ENCODE measurements at places on chromosomes 13 and 19.

- peak; percentile 87 for DNase-seq
Observed at GRCh38 chr19:35124098-35125060, 8.8 kb downstream of the FXYD3 start.

GRCh38 chr13:26323764-26324163 is 69.8 kb downstream of the CDK8 start:
- no peak for DNase-seq

DNA sequence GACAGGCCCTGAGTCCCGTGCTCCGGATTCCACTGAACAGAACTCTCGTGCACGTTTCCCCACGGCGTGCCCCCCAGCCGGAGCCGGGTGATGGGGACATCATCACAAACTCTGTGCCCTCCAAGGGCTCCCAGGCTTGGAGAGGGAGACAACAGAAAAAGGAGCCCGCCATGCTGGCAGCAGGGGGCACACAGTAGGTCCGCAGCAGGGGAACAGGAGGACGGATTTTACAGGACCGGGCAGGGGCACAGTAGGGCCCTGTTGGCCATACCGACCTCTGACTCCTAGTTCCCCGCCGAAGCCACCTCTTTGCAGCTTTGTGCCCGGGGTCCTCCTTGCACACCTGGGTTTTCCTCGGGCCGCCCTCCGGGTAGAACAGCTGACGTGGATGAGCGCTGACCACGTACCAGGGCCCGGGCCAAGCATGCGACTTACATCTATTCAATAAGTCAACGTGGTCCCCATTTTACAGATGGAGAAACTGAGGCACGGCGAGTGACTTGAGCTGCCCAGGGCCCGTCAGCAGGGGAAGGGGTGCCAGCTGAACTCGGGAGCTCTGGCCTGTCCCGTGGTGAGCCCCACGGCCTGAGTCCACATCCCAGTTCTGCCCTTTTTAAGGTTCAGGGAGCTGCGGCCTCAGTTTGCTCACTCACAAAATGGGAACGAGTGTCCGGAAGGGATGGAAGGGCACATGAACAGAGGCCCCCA is 10.2 kb upstream of the ONECUT3 start:
- no peak for DNase-seq

GRCh38 chr13:27283906-27284493 is 13.4 kb downstream of the RASL11A start:
- no peak for DNase-seq

DNA sequence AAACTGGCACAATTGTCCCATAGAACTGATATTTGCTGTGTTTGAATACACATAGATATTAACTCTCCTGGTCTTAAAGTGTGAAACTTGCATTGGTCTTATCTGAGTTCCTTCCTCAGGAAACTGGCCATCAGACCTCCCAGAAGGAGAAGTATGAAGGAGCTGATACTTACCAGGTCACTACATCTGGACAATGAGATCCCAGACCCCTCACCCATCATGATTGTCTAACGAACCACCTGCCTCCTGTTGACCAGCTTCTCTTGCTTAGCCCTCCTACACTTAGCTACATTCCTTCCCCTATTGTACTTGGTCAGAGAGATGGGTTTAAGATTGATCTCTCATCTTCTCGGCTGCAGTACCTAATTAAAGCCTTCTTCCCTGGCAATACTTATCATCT is 413.3 kb downstream of the KCTD12 start:
- no peak for DNase-seq

DNA sequence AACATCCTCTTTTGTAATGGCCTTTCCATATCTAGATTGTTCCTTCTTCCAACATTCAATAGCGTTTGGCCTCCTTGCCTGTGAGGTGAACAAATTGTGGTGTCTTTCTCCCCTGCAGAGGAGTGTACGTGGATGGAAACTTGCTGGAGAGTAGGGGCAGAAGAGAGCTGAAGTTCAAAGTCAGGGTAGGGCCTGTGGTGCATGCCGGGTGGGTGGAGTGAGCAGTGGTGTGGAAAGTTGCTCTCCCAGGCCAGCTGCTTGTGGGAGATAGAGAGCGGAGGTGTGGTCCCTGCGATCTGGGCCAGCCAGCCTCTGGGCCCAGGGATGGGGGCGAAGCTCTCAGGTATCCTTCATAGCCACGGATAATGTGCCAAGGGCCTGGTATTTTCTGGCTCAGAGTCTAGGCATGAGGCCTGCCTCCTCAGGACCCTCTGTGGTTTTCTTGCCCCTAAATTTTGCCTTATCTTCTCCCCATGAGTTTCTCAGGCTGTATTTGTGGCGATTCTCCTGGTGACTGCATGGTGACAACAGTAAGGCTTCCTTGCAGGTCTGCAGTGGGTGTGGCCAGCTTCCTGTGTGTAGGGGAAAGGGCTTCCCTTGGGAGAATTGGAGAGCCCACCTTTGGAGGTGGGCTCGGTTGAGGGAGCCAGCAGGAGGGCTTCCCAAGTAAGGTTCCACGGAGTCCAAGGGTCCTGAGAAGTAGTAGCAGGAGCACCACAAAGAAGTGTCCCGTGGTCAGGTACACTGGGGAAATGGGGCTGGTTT is 6.7 kb downstream of the RGCC start:
- no peak for DNase-seq

DNA sequence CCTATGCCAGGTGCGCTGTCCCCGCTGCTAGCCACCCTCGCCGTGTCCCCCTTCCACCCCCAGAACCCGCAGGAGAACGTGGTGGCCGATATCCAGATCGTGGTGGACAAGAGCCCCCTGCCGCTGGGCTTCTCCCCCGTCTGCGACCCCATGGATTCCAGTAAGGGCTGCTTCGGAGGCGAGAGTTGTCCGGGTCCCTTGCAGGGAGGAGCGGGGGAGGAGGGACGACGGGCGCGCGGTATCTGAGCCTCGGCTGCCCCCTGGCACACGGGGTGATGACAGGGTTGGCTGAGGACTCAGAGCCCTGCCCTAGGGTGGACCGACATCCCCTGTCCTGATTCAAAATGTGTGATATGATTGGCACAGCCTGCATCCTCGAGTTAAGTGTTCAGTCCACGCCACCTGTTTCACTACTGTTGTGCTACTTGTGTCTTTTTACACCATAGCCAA is 653 bp downstream of the MVB12A start:
- no peak for DNase-seq

GRCh38 chr13:42847891-42848663 is 66.7 kb downstream of the FAM216B start:
- no peak for DNase-seq

DNA sequence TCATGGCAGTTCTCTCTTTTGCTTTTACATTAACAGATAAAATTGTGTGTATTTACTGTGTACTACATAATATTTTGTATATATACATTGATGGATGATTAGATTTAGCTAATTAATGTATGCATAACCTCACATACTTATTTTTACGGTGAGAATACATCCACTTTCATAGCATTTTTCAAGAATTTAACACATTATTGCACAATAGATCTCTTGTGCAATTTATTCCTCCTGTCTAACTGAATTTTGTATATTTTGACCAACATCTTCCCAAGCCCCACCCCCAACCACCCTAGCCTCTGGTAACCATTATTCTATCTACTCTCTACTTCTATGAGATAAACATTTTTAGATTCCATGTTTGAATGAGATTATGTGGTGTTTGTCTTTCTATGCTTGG is 194.7 kb downstream of the RBM26 start:
- no peak for DNase-seq

- DNase-seq = no peak
Observed at GRCh38 chr13:111915104-111915551, 151.8 kb upstream of the SOX1 start.

DNA sequence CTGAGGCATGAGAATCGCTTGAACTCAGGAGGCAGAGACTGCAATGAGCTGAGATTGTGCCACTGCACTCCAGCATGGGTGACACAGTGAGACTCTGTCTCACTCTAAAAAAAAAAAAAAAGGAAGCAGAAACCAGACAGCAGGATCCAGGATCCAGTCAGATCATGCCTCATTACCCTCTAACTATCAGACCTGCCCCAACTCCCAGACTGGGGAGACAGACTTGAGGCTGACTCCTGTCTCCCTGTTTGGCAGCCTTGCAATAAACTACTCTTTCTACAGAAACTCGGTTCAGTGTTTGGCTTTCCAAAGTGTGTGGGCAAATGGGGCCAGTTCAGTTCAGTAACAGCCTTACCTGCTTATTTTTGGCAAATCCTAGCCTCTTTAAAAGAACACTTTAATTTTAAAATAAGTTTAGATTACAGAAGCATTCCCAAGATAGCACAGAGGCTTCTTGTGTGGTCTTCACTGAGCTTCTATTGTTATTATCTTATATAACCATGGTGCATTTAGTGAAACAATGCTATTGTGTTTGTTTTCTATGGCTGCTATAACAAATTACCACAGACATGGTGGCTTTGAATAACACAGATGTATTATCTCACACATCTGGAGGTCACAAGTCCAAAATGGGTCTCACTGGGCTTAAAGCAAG is 18.5 kb downstream of the RASL11A start:
- no peak for DNase-seq

- no peak for DNase-seq
Observed at GRCh38 chr13:90798381-90798780, 549.1 kb upstream of the MIR17HG start.

DNA sequence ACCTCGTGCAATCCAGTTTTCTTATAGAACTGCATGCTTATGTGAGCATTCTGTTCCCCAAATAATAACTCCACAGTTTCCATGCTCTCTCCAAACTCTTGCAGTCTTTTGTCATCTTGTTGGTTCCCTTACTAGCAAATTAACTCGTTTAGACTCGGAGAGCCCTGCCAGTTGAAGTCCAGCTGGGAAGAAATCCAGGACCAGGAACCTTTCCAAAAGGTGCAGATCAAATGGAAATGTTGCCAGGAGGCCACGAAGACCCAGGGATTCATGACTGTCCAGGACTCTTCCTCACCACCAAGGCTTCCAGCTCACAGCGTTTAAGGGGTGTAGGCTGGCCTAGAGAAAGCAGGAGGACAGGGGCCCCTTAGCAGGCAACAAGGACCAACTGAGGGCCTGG is 2.1 kb upstream of the TDRD12 start:
- DNase-seq = no peak

DNA sequence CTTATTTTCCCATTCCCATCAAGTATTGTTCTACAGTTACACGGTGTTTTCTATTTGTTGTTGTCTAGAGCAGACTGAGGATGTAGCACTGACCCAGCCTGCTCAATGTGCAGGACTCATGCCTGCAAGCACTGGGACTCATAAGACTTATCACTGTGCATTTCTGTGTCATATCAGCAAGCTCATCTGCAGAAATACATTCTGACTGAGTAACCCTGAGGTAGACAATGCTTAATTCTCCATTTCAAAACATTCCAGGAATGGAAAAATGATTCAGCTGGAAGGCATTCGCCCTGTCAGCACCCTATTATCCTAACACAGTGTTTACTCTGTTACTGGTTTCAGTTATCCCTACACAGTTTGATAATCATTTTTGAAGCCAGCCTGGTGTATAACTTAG is 2506.4 kb downstream of the PCDH9 start:
- no peak for DNase-seq

GRCh38 chr13:109998684-109999533 is 212.5 kb upstream of the IRS2 start:
- no peak for DNase-seq

GRCh38 chr13:41597348-41598041 is 140.1 kb downstream of the RGCC start:
- no peak for DNase-seq

- DNase-seq = no peak
Observed at GRCh38 chr13:113926951-113927660, 46.8 kb downstream of the C13orf46 start.

- DNase-seq = no peak
Observed at GRCh38 chr13:25731536-25731935, 320.3 kb downstream of the SHISA2 start.

DNA sequence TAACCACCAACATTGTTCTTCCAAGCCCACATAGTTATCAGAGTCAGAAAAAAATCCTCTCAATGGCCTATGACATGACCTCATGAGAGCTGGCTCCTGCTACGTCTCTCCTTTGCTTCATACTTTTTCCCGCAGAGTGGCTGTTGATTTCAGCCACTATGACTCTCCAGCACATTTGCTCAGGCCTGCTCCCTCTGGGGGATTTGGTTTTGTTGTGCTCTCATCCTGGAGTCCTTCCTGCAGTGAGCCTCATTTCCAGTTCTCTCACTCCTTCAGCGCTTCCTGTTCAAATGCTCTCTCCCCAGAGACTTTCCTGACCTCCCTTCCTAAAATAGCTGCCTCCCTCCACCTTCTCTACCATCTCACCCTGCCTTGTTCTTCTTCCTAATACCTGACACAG is 72.0 kb upstream of the USP29 start:
- DNase-seq = no peak

GRCh38 chr13:51167393-51168191 is 54.6 kb upstream of the FAM124A start:
- no peak for DNase-seq

- DNase-seq = no peak
Observed at GRCh38 chr13:100546713-100547405, 41.7 kb downstream of the GGACT start.

GRCh38 chr13:28530729-28531076 is 35.8 kb upstream of the FLT1 start:
- no peak for DNase-seq

GRCh38 chr13:94608586-94608985 is 6.9 kb downstream of the GPR180 start:
- DNase-seq = no peak

Data from CD4-positive, alpha-beta T cell treated with Interleukin-4 for 4 hours (primary cell).